ENCODE measurements at places on chromosomes 12 and 14.
A peak's percentile ranks its signal among the peaks of the same experiment; 100 is the strongest.

DNA sequence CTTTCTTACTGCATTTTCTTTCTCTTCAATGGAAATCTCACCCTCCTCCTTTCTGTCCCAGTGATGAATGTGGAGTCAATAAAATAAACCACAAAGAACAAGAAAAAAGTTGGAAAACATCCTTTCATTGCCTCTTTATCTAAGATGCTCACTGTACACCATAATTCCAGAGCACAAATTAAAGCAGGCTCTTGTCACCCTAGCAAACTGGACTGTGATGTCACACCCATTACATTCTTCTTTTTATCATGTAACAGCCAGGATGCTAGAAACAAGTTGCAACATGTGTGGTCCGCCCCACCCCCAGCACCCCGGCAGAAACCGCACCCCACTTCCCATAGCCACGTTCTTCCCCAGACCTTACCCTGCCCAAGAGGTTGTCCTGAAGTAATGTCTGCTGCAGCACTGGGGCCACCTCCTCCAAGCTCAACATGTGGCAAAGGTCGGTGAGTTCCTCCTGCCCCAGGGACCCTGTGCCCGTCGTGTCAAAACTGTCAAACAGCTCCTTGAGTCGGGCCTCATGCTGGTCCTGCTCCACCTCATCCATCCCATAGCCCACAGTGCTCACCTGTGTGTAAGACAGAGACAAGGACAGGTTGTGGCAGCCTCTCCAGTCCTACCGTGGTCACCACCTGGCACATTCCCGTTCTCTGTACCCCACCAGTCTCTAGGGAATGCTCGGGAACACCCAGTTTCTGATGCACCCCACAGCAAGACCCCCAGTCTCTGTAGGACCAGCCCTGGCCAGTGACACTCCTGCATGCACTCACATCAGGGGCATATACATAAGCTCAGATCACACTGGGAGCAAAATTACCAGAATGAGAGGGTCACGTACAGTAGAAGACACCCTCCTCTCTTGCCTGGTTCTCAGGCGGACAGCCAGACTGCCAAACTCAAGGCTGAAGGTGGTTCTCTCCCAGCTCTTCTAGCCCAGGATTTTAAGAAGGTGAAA is 9.2 kb downstream of the NIN start:
- no peak for DNase-seq

DNA sequence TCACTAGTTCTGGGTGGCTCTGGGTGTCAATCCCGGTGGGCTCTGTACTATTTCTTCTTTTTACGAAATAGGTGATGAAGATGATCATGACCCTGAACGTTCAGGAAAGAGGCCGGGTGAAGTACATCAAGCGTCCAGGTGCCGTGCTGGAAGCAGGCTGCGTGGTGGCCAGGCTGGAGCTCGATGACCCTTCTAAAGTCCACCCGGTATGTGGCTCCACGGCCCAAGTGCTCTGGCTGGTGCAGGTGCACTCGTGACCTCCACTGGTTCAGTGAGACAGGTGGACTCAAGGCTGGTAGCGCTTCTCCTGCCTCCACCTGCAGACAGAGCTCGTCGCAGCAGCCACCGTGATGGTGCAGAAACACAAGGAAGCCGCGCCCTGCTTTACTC is 85.1 kb downstream of the ACACB start:
- no peak for DNase-seq

- DNase-seq = peak; percentile 36
Measured at GRCh38 chr14:51873221-51873893, 12.9 kb downstream of the GNG2 start.

DNA sequence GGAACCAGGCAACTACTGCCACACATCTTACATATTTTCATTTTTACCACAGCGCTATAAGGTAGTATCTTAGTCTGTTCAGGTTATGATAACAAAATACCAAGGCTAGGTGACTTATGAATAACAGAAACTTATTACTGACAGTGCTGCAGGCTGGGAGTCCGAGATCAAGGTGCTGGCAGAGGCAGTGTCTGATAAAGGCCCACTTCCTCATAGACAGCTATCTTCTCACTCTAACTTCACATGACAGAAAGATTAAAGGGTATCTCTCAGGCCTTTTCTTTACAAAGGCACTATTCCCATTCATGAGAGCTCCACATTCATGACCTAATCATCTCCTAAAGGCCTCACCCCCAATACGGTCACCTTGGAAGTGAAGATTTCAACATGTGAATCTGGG is 59.8 kb upstream of the MDM1 start:
- no peak for DNase-seq

DNA sequence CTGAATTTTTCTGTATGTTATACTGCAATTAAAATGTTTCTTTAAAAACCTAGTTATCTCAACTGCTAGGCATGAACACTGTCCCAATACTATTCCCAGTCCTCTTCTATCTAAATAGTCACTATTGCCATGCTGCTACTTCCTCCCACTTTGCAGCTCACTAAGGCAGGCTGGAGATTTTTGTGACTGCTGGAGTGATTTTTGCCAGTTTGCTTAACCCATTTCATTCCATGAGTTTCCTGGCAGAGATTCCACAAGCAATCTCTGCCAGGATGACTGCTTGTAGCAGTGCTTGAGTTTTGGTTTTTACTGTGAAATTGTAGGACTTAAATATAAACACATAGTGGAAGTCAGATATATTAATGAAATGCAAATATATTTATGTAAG is 80.8 kb downstream of the BHLHE41 start:
- DNase-seq = no peak

- DNase-seq = peak; percentile 24
Measured at GRCh38 chr14:35122696-35123387, 490 bp downstream of the PRORP start.

GRCh38 chr12:90181216-90181615 is 472.6 kb upstream of the ATP2B1 start:
- no peak for DNase-seq

DNA sequence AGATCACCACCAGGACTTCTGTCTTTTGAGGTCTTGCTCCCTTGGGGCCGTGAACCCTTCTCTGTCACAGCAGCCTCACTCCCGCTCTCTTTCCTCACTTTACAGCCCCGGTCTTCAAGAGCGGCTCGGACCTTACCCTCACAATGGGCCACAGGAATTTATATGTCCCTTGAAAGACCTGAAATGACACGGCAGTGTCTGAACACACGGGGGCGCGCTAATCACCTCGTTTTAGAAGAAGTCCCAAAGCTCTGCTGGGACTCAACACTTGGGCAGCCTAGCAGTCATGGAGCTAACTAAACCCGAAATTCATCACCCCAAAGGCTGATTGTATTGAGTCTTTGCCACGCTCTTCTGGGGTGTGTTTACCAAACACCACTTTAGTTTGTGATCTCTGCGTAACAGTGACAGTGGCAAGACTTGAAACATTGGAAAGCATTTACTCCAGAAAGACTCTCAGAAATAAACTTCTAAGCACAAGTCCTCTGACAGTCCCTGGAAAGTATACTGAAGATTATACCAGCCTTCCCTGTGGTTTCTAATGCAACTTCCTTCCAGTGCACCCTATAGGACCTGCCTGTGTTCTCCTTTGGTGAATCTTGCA is 29.0 kb downstream of the SERPINA11 start:
- DNase-seq = peak; percentile 22

DNA sequence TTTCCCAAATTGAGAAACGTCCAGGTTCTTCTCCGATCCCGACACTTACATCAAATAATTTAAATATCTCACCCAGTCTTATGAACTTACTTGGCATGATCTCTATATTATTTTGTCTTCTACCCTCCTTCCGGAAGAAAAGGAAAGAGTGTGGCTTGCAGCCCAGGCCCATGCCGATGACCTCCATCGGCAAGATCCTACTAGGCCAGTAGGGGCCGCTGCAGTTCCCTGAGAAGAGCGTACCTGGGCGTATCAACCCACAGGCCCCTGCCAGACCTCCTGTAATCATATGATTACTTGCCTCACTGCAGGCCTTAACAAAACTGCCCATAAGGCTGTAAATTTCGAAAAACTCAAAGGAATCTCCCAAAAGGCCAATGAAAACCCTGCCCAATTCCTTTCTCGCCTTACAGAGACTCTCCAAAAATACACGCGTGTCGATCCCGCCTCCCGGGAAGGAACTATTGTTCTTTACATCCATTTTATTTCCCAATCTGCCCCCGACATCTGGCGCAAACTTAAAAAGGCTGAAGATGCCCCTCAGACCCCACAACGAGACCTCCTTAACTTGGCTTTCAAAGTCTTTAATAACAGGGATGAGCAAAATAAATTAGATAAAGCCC is 69.6 kb downstream of the MOK start:
- DNase-seq = peak; percentile 41

DNA sequence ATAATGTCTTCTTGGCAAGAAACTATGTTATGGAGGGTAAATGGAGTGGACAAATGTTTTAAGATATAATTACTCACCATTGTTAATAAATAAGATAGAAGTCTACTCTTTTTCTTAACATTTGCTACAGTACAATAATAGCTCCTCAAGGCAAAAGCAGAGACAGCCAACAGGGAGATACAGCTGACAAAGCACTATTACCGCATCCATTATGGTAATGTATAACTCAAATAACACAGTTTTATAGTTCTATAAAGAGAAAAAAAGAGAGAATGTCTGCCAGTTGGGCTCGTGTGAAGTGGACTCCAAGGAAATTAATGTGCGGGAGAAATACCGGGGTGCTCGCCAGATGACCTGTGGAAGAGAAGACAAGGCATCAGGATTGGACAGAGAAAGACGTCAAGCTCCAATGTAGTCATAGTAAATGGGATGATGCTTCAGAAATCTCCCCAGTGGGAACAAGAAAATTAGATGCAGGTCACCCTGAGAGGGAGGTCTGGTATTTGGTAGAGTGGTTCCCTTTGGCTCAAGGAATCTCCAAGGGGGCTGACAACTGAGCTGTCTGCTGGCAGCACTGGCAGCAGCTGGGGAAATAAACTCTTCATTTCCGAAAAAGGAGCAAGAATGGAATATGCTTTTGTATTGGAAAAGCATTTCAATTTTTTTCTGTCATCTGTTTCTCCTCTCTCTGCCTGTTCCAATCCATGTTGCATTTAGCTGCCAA is 343.9 kb downstream of the LRFN5 start:
- no peak for DNase-seq

- no peak for DNase-seq
Measured at GRCh38 chr14:73943083-73943482, 6.8 kb downstream of the FAM161B start.

DNA sequence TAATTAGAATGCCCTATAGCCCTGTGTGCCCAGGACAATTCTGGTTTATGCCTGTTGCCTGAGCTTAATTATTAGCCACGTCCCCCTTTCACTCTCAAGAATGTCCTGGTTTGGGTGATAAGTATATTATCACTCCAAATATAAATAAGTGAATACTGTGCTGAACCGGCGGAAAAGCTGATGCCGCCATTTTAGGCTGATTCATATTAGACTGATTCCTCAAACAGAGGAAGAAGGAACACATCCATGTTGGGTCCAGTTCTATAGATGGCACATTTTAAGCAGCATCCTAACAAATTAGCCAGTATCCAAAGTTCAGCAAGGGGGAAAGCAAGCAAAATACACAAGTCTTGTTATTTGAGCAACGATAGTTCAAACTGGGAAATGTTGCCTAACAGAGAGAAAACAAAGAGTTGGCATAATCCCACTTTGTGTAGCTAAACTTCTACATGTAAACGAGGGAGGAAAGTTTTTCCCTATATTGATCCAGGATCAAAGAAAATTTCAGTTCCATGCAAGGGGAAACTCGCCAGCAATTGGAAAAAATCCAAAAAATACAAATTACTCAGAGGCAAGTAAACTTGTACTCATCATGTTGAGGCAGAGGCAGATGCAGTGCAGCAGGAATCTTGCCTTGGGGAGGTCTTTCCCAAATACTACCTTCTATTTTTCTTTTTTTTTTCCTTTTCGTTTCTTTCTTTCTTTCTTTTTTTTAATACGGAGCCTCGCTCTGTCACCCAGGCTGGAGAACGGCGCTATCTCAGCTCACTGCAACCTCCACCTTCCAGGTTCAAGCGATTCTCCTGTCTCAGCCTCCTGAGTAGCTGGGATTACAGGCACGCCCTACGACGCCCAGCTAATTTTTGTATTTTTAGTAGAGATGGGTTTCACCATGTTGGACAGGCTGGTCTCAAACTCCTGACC is 96.2 kb downstream of the ITPR2 start:
- no peak for DNase-seq

GRCh38 chr12:72271451-72272090 is 599 bp upstream of the TRHDE start:
- DNase-seq = no peak

- no peak for DNase-seq
Measured at GRCh38 chr14:75298187-75298965, 19.7 kb downstream of the FOS start.

DNA sequence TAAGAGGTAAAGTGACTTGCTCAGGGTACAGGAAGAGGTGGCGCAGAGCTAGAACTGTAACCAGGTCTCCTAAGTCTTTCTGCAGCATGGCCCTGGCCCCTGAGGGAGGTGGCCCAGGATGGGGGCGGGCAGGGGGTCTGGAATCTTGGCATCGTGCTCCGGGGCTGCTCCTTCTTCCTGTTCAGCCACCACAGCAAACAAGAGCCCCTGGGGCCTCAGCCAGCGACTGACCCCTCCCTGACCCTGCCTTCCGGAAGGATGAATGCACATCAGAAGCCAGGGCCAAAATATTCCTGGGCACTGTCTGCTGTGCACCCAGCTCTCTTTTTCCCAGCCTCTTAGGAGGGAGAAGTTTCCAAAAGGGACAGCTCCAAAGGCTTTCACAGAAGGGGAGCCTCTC is 242.8 kb downstream of the DPF3 start:
- no peak for DNase-seq

GRCh38 chr12:67630373-67631088 is 18.0 kb upstream of the DYRK2 start:
- no peak for DNase-seq

GRCh38 chr12:7486512-7486911 is 17.1 kb downstream of the CD163 start:
- no peak for DNase-seq
